Sigmoid colon (tissue), 7 donors: ENCODE measurements at places on chromosomes 11 and 22. TPM values are rescaled to one million over a fixed set of nuclear protein-coding genes. Genes with fewer than 3 reads are reported as not detected.

Gene P2RY6
- total RNA-seq = not detected

DNA sequence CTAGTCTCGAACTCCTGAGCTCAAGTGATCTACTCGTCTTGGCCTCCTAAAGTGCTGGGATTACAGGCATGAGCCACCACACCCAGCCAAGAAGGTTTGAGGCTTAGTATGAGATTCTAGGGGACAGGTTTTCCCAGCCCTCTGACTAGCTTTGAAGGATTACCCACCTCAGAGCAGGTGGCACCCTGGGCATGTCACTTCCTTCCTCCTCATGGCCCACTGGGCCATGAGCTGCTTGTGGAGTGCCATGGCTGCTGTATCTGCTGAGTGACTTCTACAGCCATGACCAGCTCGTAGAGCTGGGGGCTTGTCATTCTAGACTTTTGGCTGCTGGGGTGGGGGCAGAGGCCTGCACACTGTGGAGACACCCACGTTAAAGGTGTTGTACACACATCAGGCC is 25.1 kb downstream of the TOM1 start:
- DNase-seq = no peak

DNA sequence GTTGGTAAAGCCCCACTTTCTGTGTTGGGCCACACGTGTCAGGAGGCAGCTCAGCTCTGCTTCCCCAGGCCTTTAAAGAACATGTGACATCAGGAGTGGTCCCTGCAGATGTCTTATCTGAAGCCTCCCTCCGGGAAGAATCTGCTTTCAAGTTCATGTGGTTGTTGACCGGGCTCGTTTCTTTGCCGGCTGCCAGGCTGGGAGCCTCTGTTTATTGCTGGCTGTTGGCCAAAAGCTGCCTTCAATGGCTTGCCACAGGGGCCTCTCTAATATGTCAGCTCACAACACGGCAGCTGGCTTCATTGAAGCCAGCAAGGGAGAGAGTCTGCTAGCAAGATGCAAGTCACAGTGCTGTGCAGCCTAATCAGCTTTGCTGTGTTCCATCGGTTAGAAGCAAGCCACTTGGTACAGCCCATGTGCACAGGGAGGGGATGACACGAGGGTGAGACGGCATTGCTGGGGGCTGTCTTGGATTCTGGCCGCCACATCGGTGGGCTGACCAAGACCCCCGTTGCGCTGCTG is 14.6 kb downstream of the MRGPRF start:
- peak; percentile 85 for DNase-seq

Gene COA4
- total RNA-seq = 85.6 TPM

Gene NELL1
- total RNA-seq = 0.68 TPM

- DNase-seq = no peak
Measured at GRCh38 chr11:118318581-118319336, 14.2 kb downstream of the CD3E start.

- DNase-seq = peak; percentile 66
Measured at GRCh38 chr22:36284171-36284571, 31.2 kb downstream of the APOL1 start.

Gene PLAAT5
- 8.4 TPM for total RNA-seq

GRCh38 chr11:67656278-67656922 is 5.9 kb upstream of the ACY3 start:
- DNase-seq = no peak

Gene FGF19
- total RNA-seq = not detected

GRCh38 chr11:25597696-25598095 is 734.2 kb upstream of the ANO3 start:
- DNase-seq = no peak

Gene CATSPERZ
- not detected for total RNA-seq

Gene ANO3
- 0.33 TPM for total RNA-seq

- DNase-seq = no peak
Measured at GRCh38 chr22:50677493-50678217, 5.0 kb downstream of the SHANK3 start.

Gene OR56A1
- total RNA-seq = under 0.01 TPM

Gene CADM1
- total RNA-seq = 24.4 TPM

DNA sequence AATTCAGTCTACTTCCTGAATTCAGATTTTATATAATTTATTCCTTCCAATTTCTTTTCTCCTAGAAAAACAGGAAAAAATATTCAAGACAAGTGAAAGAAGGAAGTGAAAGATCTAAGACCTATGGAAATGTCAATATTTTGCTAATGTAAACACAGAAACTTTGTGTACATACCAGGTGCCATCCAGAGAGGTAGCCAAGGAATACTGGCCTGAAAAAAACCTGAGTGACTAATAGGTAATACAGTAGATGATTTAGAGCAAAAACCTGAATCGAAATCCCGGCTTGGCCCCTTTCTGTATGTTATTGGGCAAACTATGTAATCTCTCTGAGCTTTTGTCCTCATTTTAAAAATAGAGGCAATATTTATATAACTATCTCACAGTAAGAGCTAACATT is 59.2 kb upstream of the FSHB start:
- DNase-seq = no peak

Gene GUCY1A2
- 1.5 TPM for total RNA-seq

DNA sequence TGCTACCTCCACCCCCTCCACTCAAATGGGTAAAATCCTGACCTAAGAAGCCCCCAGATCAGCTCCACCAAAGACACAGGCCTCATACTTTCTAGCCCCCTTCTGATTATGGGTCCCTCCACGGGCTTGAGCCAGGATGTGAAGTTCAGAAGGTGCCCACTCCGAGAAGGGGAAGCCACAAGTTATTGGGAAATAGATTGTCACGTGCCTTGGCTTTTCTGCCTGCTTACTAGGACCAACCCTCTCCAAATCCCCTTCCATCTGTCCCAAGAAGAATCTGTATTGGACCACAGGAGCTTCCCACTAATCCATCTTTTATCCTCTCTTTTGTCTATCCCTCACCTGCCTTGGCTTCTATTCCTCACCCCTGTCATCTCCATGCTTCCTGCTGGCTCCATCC is 3.0 kb upstream of the NRGN start:
- DNase-seq = no peak

GRCh38 chr11:1690167-1691025 is 6.6 kb upstream of the KRTAP5-6 start:
- no peak for DNase-seq

Gene POTEH
- not detected for total RNA-seq

DNA sequence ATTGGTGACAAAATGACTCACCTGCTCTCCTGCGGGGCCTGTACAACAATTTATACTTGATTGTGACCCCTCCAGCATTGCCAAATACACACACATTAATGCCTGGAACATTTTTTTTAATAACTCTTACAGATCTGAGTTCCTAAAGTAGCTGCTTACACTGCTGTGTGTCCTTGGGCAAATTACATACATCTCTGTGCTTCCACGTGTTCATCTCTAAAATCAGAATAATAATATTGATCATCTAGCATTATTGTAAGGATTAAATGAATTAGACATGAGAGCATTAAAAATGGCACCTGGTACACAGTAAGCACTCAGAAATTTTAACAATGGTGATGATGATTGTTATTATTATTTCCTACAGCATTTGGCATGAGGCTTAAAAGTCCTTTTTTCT is 21.5 kb upstream of the WT1 start:
- DNase-seq = no peak

DNA sequence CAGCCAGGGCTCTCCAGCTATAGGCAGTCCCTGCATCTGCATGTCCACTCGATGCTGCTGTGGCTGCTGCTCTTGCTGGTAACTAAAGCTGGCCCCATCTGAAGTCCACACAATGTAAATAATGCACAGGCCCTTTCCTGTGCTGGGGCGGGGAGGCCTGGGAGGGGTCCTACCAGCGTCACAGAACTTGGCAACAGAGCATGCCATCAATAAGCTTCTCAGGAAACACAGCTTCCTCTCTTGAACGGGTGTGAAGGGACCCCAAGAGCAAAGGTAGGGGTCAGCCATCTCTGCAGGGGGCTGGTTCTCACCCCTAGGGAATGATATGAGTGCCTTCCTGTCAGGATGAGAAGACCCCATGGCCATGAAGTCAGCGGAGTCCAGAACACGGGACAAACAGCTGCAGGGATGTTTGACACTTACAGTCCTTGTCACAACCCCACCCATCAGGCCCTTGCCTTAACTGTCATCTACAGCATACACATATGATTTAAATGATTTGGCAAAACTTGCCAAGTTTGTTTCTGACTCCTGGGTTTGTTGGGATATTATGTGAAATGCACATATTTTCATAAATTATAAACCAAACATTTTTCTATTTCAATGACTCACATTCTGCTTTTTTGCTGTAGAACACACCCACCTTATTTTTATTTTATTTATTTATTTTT is 39.1 kb upstream of the LYVE1 start:
- no peak for DNase-seq

Gene IMMP1L
- total RNA-seq = 39.0 TPM

Gene SUSD2
- 8.6 TPM for total RNA-seq

GRCh38 chr11:126197277-126197939 is 14.0 kb downstream of the RPUSD4 start:
- DNase-seq = no peak

GRCh38 chr11:446891-447290 is 3.2 kb upstream of the PTDSS2 start:
- DNase-seq = no peak
